A549 (cell line): ENCODE measurements at places on chromosomes 3 and 15. TPM values are rescaled to one million over a fixed set of nuclear protein-coding genes. Genes with fewer than 3 reads are reported as not detected.

SNX22 gene
- polyA plus RNA-seq, result 0.73 to 1.1 TPM (median 0.91 TPM) in 3 replicates

RYK gene
- polyA plus RNA-seq, result 28.4 to 30.6 TPM (median 29.2 TPM) in 3 replicates

PARP16 gene
- 6.7 to 7.7 TPM (median 7.5 TPM) in 3 replicates for polyA plus RNA-seq

ARRDC4 gene
- polyA plus RNA-seq, result 0.15 to 0.20 TPM (median 0.19 TPM) in 3 replicates

TUSC7 gene
- polyA plus RNA-seq, result not detected in 3 replicates

FBXW12 gene
- polyA plus RNA-seq, result not detected in 3 replicates

HSPBAP1 gene
- 5.0 to 6.3 TPM (median 5.2 TPM) in 3 replicates for polyA plus RNA-seq

ASB14 gene
- polyA plus RNA-seq, result 0.03 TPM in 1 of 3 replicates, not detected in the others

ROBO2 gene
- polyA plus RNA-seq, result not detected in 3 replicates

TM4SF18 gene
- polyA plus RNA-seq, result 49.7 to 57.7 TPM (median 51.3 TPM) in 3 replicates

CNTN3 gene
- polyA plus RNA-seq, result not detected in 3 replicates

RPUSD3 gene
- polyA plus RNA-seq, result 42.2 to 45.0 TPM (median 44.5 TPM) in 3 replicates

PYGO1 gene
- polyA plus RNA-seq, result 6.1 to 6.6 TPM (median 6.3 TPM) in 3 replicates

PLXNB1 gene
- 16.7 to 20.9 TPM (median 20.5 TPM) in 3 replicates for polyA plus RNA-seq

SCN11A gene
- polyA plus RNA-seq, result 0.01 TPM in 1 of 3 replicates, not detected in the others

AQP9 gene
- not detected in 3 replicates for polyA plus RNA-seq

MCF2L2 gene
- polyA plus RNA-seq, result 0.03 to 0.04 TPM in 2 of 3 replicates, not detected in the other

MNS1 gene
- polyA plus RNA-seq, result 5.2 to 5.8 TPM (median 5.2 TPM) in 3 replicates

STRIT1 gene
- polyA plus RNA-seq, result not detected in 3 replicates

UCN2 gene
- polyA plus RNA-seq, result 14.1 to 15.9 TPM (median 15.6 TPM) in 3 replicates

TERC gene
- 0.25 TPM in 1 of 3 replicates, not detected in the others for polyA plus RNA-seq

CLDN18 gene
- polyA plus RNA-seq, result not detected in 3 replicates

MOBP gene
- 0.01 TPM in 1 of 3 replicates, not detected in the others for polyA plus RNA-seq

CP gene
- 2.6 to 5.2 TPM (median 5.1 TPM) in 3 replicates for polyA plus RNA-seq

TMCO5A gene
- not detected in 3 replicates for polyA plus RNA-seq
